Central memory CD8-positive, alpha-beta T cell (primary cell): ENCODE measurements at places on chromosomes 11 and 22.
A peak's percentile ranks its signal among the peaks of the same experiment; 100 is the strongest.

- no peak for DNase-seq
Observed at GRCh38 chr11:20770414-20770946, 101.1 kb downstream of the NELL1 start.

- no peak for DNase-seq
Observed at GRCh38 chr22:47775686-47776085, 1013.2 kb downstream of the TBC1D22A start.

DNA sequence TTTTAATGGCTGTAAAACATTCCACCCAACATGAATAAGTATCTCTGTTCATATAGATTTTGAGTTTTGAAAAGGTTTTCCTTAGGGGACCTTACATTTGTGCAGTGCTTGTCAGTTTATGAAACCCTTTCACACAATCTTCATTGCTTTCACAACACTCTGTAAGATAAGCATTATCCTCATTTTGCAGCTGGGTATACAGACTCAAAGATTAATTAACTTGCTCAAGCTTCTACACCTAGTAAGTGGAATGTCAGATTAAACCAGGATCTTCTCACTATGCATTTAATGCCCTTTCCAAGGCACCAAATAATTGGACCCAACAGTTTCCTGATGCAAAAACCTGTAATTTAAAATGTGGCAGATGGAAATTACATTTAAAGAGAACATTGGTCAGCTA is 11.6 kb upstream of the GAB2 start:
- DNase-seq = no peak

GRCh38 chr22:49582181-49582580 is 245.5 kb downstream of the BRD1 start:
- no peak for DNase-seq

GRCh38 chr11:65415499-65416340 is 6.9 kb upstream of the NEAT1 start:
- no peak for DNase-seq

GRCh38 chr11:132864811-132865576 is 667.3 kb downstream of the OPCML start:
- no peak for DNase-seq

DNA sequence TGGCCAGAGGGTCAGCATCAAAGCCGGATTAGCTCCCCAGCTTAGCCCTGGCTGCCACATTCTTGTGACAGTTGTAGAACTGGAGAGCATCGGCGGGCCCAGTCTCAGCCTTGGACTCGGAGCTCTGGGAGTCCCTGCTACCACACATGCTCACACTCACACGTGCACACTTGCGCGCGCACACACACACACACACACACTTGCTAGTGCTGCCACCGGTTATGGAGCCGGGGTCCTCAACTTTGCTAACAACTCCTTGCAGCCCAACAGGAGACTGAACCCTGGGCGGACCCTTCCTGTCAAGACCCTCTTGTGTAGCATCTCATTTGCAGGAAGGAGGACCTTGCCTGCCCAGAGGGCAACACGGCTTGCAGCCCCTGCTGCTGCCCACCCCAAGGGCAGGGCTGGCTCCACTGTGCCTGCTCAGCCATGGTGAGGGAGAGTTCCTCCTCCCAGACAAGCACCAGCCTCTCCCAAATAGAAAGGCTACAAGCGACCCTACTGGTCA is 107.6 kb downstream of the WNT7B start:
- DNase-seq = no peak

DNA sequence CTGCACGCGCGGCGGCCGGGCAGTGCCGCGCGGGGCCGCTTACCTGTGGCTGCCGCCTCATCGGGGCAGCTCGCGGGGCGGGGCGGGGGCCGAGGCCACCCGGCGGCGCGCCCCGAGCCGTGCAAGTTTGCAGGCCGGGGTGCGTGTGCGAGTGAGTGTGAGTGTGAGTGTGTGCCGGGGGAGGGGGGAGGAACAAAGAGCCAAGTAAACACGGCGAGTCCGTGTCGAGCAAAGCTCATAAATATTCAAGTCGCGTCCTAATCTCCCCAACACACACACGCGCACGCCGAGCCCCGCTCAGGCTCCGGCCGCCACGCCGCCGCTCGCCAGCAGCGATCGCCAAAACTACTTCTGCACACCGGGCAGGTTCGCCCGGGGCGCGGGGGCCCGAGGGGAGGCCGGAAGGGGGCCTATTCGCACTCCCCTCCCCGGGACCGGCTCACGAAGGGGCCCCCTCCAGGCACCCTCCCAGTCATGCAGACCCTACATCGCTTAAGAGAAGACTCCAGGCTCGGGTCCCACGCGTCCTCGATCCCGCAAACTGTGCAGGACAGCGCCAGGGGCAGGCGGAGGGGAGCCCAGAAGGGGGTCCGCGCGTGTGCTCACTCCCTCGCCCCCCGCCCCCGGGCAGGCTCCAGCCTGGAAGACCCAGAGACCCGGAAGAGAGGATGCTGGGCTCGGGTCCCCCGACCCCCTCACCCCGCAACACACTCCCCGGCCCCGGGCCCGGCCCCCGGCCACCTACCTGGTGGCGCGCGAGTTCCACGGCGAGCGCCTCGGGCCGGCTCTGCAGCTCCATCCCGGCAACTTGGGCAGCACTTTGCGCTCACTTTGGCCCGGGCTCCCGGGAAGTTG is 827 bp downstream of the PHF21B start:
- DNase-seq = no peak

DNA sequence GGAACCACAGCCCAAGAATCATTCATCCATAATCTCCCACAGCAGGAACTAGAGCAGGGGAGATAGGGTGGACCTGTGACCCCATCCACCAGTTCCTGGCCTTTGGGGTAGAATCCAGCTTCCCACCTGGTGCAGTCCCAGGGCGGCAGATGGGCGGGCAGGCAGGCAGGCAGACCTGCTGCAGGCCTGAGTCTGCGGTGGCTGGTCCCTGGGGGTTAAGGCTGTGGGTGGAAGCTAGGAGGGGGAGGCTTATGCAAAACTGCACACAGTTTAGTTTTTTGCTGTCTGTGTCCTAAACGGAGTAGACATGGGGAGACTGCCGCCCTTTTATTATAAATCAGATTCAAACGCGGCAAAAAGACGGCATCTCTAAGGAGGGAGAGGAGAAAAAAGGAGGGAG is 4.5 kb upstream of the NEFH start:
- DNase-seq = no peak

DNA sequence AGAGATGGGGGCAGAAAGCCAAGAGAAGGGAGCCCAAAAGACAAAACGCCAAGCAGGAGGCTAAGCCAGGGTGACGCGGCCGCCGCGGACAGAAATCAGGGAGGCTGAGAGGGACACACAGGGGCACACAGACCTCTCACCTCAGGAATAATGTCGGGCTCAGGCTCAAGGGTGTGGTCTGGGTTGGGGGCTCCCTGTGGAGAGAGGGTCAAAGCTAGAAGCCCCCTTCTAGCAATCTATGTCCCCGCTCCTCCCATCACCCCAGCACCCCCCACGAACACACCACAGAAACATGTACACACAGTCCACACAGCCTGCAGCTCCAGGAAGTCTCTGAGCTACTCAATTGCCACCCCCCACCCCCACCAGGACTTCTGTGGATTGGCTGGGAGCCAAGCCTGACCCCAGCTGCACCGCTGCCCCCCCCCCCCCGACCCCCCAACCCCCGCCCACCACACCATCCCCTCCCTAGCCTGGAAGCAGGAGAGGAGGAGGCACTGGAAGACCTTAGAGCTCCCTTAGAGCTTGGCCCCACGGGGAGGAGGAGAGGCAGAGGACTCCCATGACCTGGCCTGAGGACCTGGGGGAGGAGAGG is 6.9 kb downstream of the BCL9L start:
- no peak for DNase-seq

- DNase-seq = no peak
Observed at GRCh38 chr11:28690746-28691145, 582.6 kb downstream of the METTL15 start.

GRCh38 chr11:10303558-10304363 is 1.1 kb upstream of the ADM start:
- no peak for DNase-seq

- no peak for DNase-seq
Observed at GRCh38 chr11:69451289-69451688, 30.2 kb upstream of the LINC01488 start.

- no peak for DNase-seq
Observed at GRCh38 chr22:27329966-27330645, 471.4 kb downstream of the MN1 start.

DNA sequence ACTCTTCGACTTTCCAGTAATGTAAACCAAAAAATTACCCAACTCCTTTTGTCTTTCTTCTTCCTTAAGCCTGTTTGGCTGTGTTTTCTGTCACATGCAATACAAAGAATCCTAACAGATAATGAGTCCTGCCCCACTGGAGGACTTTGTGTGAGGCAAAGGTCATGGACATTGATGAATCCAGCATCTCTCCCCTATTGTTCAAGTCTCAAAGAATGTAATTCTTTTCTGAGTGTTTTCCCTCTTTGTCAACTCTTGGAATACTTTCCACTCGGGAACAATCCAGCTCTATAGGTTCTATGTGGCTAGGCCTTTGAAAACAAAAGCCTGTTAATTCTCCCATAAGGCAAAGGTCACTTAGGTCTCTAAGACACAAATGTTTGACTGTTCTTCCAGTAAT is 100.7 kb downstream of the FAR1 start:
- DNase-seq = no peak

GRCh38 chr22:22753526-22754267 is 109.3 kb downstream of the GGTLC2 start:
- DNase-seq = peak; percentile 68

GRCh38 chr11:15912825-15913224 is 443.5 kb downstream of the SOX6 start:
- no peak for DNase-seq

DNA sequence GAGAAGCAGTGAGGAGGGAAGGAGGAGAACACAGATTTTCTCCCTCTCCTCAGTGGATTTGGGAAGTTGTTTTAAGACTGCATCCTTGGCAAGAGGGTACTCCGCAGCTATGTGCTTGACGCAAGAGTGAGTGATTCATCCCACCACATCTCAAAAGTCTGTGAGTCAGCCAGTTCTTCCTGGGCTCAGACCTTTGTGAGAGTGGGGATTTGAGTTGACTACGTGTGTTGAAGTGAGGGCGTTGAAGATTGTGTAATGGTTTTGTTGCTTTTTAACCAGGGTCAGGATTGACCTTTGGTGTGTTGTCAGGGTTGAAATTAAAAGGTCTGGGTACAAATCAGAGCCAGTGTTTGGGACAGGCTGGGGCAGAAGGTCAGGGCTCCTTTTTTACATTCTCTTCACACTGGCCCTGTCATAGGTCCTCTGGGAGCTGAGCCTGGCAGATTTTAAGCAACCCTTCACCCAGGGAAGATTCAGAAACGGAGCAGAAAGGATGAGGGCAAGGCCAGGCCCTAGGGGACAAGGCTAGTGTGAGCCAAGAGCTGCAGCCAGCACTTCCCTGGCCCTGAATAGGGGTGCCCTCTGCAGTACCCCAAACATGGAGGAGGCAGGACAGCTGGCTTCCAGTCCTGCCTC is 4.2 kb upstream of the C11orf86 start:
- no peak for DNase-seq

GRCh38 chr11:63896071-63896470 is 20.9 kb downstream of the RCOR2 start:
- no peak for DNase-seq

DNA sequence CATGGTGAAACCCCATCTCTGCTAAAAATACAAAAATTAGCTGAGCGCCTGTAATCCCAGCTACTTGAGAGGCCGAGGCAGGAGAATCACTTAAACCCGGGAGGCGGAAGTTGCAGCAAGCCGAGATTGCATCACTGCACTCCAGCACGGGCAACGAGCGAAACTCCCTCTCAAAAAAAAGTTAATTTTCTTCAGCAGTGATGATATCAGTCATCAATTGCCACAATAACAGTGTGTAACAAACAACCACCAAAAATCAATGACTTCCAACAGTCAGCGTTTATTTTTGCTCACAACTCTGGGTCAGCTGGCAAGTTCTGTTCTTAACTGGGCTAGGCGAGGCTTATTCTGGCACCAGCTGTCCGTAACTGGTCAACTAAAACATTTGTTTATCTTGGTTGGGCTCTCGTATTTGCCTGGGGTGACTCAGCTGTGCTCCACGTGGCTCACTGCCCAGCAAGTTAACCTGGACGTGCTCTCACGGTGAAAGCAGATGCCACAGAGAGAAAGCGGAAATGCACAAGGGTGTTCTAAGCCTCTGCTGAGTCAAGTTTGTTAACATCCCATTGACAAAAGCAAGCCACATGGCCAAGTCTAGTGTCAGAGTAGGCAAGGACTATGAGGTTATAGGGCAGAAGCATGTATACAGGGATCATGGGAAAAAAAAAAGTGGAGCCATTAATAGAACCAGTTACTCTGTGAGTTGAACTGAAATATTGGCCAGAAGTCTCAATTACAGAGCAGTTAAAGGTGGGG is 52.1 kb downstream of the LHFPL7 start:
- no peak for DNase-seq

- no peak for DNase-seq
Observed at GRCh38 chr22:44407987-44408828, 89.8 kb downstream of the RTL6 start.

GRCh38 chr22:27989758-27990450 is 70.8 kb upstream of the PITPNB start:
- DNase-seq = no peak

DNA sequence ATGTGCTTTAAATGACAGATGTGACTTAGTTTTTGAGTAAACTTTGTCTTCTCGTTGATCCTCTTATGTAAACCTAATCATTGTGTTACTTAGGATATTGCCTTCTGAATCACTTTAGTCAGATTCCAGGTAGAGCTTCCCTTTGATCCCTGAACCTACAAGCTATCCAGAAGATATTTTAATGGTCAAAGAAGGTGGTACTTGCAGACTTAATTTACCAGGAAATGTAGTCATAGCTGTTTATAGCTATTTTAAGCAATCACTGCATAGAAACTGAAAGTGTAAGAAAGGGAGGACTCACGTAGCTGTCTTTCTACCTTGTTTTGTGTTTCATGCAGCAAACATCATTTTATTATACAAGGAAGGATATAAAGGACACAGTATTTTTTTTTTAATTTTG is 189.5 kb downstream of the DDX10 start:
- no peak for DNase-seq

DNA sequence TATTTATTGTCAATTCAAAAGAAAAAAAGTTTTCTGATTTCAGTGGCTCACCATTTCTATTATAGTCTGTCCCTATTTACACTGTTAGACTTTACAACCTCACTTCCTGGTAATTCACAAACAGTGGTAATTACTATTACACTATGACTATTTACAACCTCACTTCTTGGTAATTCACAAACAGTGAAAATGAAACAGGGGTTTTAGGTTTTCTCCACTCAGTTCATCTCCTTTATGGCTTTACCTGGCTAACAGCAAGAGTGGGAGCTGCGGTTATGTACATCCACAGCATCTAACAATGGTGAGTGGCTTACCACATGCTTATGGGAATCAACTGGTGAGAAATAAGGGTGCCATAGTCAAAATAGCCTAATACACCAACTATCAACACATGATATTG is 166.4 kb downstream of the CASP12 start:
- no peak for DNase-seq
